ENCODE measurements at places on chromosomes 11 and 22.
A peak's percentile ranks its signal among the peaks of the same experiment; 100 is the strongest.

- DNase-seq = no peak
Observed at GRCh38 chr11:86983021-86983488, 27.9 kb upstream of the FZD4 start.

DNA sequence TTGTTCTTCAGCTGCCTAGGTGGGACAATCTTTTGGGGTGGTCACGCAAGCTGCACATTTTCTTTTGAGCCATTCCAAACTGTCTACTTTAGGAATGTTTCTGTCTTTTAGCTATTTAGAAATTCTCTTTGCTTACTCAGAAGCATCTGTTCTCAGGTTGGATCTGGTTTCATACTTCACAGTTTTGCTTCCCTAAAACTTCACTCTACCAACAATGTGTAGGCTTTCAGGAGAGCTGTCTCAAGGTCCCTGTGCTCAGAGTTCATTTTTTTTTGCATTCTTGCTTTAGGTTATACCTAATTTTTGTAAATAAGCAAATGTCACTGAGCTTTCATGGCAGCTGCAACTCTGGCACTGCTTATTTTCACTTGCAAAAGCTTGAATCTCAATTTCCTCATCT, 36.7 kb downstream of the CCDC90B start:
- DNase-seq = no peak

- no peak for DNase-seq
Observed at GRCh38 chr11:12166299-12167060, 56.1 kb downstream of the MICAL2 start.

GRCh38 chr11:119236490-119236889, 30.4 kb downstream of the CBL start:
- DNase-seq = no peak

GRCh38 chr11:7060868-7061267, 27.9 kb upstream of the RBMXL2 start:
- DNase-seq = no peak

GRCh38 chr11:134978388-134979088, 566.5 kb upstream of the B3GAT1 start:
- DNase-seq = no peak

DNA sequence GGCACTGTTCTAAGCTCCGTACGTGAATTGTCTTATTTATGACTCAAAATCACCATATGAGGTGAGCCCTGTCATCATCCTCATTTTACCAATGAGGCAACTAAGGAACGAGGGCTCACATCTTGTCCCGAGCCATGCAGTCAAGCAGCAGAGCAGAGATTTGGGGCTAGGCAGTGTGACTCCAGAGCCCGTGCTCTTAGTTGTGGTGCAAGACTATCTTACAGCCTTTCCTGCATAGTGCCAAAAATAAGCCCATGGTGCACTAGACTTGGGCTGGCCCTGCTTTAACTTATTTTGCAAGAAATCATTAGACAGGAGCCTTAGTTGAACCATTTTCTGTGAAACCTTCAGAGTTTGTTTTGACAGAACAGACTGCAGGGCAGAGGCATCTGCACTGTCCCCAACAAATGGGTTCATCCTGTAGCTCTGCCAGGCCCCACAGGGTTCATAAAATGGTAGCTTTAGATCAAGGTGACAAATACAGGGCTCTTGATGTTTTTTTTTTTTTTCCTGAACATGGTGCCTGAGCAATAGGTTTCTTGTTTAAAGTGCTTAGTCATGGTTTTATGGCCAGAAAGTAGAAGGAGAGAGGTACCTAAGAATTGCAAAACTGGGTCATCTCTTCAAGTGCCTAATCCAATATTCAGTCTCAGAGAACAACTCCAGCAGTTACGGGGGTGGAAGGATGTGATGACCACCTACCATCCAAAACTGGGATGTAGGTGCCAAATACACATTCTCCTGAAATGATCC, 56.6 kb downstream of the BMAL1 start:
- DNase-seq = no peak

GRCh38 chr11:61059260-61059752, 43.0 kb upstream of the CD5 start:
- no peak for DNase-seq

- no peak for DNase-seq
Observed at GRCh38 chr11:117643606-117644300, 153.3 kb downstream of the DSCAML1 start.

GRCh38 chr11:32034680-32035079, 56.2 kb upstream of the RCN1 start:
- DNase-seq = no peak

- no peak for DNase-seq
Observed at GRCh38 chr11:121035169-121035755, 11.4 kb downstream of the TBCEL start.

DNA sequence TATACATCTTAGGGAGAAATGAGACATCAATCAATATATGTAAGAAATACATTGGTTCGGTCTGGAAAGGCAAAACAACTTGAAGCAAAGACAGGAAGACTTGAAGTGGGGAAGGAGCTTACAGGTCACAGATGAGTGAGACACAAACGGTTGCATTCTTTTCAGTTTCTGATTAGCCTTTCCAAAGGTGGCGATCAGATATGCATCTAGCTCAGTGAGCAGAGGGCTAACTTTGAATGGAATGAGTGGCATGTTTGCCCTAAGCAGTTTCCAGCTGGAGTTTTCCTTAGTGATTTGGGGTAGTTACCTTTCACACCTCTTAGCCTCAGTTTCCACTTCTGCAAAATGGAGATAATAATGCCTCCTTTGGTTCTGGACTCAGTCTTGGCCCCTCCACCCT, 15.8 kb downstream of the LHFPL7 start:
- no peak for DNase-seq

- DNase-seq = no peak
Observed at GRCh38 chr11:58428021-58428420, at the start of gene OR5B2. Gene OR5B2, minus strand, starts transcription at chr11:58428121. Its CDS starts 4,860 bp downstream, at chr11:58423261.

GRCh38 chr11:69588270-69588669, 52.7 kb upstream of the CCND1 start:
- DNase-seq = peak; percentile 7

DNA sequence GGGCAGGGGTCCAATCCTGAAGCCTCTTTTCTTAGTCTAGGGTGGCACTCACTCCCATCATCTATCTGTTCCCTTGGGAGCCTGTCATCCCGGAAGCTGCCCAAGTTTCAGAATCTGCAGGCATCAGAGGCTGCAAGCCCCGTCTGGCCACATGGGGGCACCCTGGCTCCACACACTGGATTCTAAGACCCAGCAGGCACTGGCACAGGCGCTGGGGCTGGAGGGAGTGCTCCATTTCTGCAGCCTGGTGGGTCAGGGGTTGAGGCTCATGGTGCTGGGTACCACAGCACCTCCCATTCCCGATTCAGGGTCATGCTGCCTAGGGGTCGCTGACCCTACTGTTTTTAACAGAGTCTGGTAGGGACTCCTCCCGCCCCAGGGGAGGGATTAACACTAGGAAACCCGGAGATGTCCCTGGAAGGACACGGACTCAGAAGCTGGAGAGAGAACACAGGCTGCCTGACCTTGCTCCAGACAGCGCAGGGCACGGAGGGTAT, 243.9 kb upstream of the SYN3 start:
- peak; percentile 23 for DNase-seq

DNA sequence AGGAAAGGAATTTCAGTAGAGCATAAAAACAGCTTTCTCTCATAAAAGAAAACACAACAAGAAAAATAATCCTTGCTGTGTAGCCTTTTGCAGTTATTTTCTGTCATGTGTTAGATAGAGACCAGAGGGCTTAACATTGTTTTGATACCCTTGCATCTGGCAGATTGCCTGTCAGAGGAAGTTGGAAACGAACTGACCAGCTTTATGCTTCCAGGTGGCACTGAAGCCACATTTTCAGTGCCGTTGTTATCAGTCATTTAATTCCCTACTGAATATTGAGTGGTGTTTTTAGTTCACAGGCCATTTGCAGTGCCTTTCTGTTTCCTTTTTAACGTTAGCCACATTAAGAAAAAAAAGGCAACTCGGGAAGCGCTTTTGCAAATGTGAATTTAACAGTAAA, 21.5 kb upstream of the RAG2 start:
- DNase-seq = peak; percentile 40

- no peak for DNase-seq
Observed at GRCh38 chr22:39995393-39996252, 869 bp downstream of the FAM83F start.

DNA sequence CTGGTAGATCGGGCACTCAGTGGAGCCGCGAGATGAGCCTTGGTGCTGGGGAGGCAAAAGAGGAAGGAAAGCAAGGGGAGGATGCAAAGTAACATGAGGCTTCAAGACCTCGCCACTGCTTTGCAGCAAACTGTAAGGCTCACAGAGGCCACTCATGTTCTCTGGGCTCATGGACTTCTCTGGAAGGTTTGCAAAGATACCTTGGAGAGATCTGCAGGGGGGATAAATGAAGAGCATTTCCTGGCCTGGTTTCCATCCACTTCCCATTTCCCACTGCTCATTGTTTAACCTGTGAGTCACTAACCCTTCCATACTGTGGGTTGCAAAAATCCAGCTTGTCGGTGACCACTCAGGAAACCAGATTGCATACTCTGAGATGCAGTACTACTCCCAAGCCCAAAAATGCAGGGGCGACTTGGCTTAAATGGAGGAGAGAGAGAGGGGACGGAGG, 38.5 kb downstream of the OSBP2 start:
- no peak for DNase-seq

GRCh38 chr22:20465759-20466077, 28.1 kb upstream of the SCARF2 start:
- DNase-seq = no peak

DNA sequence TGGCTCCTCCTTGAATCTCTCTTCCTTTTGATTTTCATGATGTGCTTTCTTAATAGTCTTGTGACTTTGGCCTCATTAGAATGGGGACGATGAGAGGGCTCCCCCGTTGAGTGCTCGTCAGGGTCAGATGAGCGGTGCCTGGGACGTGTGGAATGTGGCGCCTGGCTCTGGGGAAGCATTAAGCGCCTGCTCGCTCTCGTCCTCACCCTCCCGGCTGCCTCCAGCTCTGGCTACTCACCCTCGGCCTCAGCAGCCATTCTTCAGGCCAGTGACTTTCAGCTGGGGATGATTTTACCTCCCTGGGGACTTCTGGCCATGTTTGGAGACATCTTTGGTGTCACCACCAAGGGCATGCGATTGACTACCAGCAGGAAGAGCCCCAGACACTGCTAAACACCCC, 69.7 kb downstream of the RPS6KA4 start:
- no peak for DNase-seq

GRCh38 chr11:2515401-2516275, 70.8 kb downstream of the KCNQ1 start:
- DNase-seq = no peak

Measured in smooth muscle cell of the brain vasculature (primary cell).